ENCODE measurements at places on chromosomes 11 and 22. TPM values are rescaled to one million over a fixed set of nuclear protein-coding genes. Genes with fewer than 3 reads are reported as not detected.

GRCh38 chr22:20240900-20241299 lies 27.2 kb downstream of the RTN4R start:
- DNase-seq: no peak

DNA sequence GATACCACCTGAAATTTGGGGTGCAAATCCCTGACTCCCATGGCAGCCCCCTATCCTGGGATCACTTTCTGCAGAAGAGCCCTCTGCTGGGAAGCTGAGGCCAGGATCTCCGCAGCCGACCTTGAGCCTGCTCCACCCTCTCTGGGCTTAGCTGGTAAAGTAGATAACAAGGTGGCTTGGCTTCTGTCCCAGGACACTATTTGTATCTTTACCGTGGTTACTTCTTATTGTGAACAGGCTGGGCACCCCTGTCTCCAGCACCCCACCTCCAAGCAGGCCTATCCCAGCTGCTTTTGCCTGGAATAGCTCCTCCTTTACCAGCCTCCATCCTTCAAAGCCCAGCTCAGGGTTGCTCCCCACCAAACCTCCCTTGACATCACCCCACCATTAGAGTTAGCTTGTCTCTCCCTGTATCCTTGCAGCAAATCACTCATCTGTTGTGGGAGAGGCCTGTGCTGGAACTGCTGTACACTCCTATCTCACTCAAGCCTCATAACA lies 35.2 kb upstream of the P2RY2 start:
- no peak for DNase-seq

DNA sequence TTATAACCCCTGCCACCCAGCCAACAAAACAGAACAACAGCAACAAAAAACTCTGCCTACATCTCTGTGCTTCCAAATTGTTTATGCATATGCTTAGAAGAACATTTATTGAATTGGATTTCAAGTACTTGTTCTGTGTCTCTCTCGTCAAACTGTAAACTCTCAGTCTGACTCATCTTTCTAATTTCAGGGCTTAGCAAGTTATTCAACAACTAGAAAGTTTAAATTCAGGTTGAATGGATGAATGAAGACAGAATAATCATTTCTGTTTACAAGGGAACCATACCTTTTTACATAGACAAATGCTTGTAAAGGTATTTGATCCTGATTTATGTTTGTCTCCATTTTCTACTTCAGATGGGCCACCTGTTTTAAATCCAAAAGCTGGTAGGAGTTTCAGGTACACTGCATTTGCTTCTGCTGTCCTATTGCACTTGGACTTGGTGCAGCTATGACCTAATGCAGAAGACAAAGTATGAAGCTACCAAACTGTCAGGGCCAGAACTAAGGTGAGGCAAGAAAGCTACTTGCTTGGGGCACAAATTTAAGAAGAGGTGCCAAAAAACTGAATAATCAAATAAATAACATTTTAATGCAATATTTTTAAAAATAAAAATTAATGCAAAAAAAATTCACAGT lies 1.6 kb upstream of the FBXO3 start:
- DNase-seq: no peak

GRCh38 chr11:35274909-35275785 lies 136.2 kb downstream of the CD44 start:
- peak; percentile 87 for DNase-seq

- no peak for DNase-seq
These were observed 18.4 kb downstream of the ABTB2 start for GRCh38 chr11:34339149-34340064.

DNA sequence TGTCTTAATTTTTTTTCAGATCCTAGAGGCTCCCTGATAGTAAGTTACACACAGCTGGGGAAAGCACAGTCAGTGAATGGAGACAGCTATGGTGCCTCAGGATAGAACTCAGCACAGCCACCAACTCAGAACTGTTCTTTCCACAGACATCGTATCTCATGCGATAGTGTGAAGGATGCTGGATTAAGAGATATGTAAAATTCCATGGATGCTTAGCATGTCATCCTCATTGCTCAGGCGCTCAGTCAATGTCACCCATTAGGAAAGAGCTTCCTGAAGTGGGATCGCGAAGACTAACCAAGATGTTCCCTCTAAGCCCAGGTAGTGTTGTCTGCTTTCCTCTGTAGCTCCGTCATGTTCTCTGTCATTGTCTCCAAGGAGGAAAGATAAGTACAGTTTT lies 1000.4 kb downstream of the OPCML start:
- no peak for DNase-seq

DNA sequence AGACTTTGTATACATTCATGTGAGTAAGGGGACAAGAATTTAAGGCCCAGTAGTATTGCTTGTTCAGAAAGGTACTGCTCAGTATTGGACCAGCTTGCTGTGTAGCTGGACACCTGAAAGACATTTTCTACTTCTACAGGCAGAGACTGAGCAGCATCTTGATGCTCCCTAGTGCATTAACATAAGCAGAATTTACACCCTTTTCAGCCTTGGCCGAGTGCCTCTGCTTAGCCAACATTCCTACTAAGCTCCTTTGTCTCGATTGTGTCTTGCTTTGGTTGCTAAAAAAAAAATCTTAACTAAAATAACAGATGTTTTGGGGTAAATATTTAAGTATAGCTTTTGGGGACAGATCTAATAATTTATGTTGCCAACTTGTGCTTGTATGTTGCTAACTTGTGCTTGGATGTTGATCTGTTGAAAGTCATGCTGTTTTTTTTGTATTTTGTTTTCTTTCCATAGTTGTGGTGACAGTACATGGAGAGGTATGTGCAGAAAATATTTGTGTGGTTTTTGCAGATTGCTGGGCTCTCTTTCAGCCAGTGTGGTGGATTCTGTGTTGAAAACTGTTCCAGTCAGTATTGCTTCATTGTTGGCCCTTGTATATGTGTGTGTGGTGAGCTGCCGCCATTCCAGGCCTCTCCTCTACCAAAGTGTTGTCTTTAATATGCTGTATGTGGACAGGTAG lies 3.7 kb downstream of the PTS start:
- no peak for DNase-seq

DNA sequence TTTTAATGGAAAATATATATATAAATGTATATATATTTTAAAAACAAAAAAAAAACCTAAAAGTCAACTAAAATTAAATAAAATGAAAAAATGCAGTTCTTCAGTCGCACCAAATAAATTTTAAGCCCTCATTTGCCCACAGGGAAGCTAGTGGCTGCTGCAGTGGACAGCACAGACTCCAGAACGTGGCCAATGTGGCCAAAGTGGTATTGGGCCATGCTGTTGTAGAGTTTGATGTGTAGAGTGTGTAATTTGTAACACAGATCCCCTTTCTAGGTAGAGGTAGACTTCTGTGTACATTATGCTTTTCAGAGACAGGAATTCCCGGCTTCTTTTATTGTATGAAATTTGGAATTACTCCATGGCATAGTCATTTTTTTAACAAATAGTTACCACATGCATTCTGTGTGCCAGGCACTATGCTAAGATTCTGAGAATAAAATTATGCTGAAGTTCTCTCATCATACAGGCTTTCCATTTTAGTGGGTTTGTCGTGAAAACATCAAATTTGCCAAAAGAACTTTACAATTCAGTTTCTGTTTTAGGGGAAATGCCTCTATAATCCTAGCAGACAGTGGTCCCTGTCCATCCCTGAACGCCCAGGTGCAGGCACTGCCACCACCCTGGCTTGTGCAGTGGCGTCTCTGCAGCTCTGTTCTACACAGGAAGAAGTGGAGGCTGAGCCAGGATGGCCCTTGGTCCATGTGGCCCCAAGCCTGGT lies 68.5 kb downstream of the MED15 start:
- DNase-seq: no peak

- DNase-seq: no peak
These were observed 7.2 kb downstream of the PPFIBP2 start for GRCh38 chr11:7520981-7521487.

DNA sequence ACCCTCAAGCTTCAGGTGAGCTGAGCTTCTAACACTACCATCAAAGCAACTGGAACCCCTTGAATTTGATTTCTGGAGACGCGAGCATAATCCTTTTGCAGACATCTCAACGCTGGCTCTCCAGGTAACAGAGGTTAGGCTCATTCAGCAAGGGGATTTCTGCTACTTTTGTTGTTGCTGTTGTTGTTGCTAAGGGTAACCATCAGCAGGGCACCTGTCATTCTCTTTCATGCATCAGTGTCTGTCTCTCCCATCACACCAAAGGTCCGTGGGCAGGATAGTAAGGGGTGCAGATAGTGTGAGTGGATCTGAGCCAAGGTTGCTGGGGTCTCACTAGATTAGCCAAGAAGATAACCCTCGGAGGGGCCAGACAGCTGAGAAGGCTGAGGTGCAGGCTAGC lies 90.3 kb downstream of the TP53I11 start:
- DNase-seq: no peak

GRCh38 chr11:96169250-96169649 lies 173.7 kb downstream of the MAML2 start:
- DNase-seq: no peak

GRCh38 chr11:62874851-62875250 lies 5.8 kb upstream of the SLC3A2 start:
- DNase-seq: no peak

- no peak for DNase-seq
These were observed 541.3 kb downstream of the LUZP2 start for GRCh38 chr11:25038131-25038530.

DNA sequence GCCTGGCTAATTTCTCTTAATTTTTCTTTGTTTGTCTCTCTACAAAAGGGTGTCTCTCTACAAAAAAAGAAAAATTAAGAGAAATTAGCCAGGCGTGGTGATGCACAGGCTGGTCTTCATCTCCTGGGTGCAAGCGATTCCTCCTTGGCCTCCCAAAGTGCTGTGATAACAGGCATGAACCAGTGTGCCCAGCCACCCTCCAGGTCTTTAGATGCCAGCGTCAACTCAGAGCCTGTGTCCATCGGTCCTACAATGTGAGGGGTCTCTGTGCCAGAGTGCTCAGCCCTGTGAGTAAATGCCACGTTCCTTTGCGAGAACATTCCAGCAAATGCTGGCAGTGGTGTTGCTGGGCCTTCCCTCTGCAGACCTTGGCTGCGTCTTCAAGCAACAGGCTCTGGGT lies 62.7 kb downstream of the IGF2 start:
- no peak for DNase-seq

DNA sequence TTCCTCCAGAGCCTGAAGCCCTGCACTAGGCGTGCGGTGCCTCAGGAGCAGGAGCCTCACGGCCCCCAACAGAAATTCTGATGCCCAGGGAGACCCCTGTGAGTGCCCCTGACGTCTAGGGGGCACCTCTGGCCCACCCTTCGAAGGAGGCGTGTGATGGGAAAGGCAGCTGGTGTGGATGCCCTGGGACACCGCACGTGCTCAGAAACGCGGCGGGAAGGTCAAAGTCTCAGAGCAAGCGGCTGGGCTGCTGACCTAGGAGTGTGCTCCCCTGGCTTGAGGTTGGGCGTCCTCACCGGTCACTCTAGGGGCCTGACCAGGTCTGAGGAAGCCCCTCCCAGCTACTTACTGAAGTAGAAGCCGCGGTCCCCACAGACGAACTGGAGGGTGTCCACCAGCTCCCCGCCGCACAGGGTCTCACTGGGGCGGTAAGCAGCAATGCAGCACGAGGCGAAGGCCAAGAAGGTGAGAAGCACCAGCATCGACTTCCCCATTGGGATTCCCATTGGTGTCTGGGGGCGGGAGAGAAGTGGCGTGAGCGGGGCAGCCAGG lies 4.1 kb downstream of the IGF2 start:
- no peak for DNase-seq

- DNase-seq: no peak
These were observed 26.8 kb downstream of the MCM5 start for GRCh38 chr22:35426801-35427140.

DNA sequence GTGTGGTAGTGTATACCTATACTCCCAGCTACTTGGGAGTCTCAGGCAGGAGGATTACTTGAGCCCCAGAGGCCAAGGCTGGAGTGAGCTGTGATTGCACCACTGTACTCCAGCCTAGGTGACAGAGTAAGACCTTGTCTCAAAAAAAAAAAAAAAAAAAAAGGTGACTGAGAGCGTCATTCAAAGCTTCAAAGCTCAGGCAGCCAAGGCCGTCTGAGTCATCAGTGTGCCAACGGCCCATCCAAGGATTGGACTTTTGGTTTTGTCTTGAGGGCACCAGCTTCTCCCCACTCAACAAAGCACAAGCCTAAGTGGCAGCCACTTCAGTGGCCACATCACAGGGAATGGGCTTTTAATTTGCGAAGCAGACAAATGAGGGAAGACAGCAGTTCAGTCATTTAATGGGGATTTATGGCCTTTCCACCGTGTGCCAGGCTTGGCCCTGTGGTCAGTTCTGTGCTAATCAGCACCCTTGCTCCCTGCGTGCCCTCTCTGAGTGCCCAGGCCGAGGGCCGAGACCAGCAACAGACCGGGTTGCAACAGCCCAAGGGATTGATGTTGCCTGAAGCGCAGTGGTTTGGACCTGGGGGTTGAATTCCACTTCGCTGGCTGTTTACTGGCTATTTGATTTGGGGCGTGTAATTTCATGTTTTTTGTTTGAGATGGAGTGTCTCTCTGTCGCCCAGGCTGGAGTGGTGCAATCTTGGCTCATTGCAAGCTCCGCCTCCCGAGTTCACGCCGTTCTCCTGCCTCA lies 30.2 kb upstream of the CRYBB3 start:
- no peak for DNase-seq

- no peak for DNase-seq
These were observed 650.7 kb downstream of the FAM181B start for GRCh38 chr11:82082976-82083375.

DNA sequence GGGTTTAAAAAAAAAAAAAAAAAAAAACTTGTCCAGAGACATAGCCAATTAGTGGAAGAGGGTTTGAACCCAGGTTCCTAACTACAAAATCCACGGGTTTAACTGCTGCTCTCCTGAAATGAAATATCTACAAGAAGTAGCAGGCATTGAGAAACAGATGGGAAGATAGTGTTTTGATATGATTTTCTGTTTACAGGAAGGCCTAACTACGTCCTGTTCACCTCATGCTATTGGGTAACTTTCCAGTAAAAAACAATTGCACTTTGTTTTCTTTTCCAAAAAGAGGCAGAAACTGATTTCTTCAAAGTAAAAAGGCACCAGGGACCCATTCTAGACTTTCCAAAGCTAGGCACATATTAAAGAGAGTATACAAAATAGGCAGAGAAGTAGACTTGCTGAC lies 5.9 kb upstream of the C11orf91 start:
- no peak for DNase-seq

DNA sequence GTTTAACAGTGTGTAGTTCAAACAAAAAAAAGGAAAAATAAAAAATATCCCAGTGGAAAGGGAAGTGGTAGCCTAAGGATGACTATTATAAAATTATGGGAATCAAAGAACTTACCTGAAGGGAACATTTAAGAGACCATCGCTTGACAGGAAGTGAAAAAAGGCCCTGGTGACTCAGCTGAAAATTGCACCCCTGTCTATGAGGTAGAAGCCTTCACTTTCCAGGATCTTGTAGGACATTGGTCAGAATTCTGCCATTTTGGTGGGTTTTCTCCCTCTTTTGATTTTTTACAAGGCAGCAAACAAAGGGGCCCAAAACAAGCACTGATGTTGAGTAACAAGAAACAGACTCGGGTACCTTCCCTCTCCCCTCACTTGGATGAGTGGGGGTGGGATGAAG lies 15.6 kb downstream of the DDX17 start:
- no peak for DNase-seq

PTPN5 gene
- 6.7 TPM for total RNA-seq

ZC3H12C gene
- total RNA-seq: 6.3 TPM

PDE2A gene
- 403 TPM for total RNA-seq

UPK3A gene
- not detected for total RNA-seq

TRIM48 gene
- total RNA-seq: not detected

HBB gene
- total RNA-seq: 1,146 TPM
